ENCODE measurements at places on chromosomes 2 and 18.

DNA sequence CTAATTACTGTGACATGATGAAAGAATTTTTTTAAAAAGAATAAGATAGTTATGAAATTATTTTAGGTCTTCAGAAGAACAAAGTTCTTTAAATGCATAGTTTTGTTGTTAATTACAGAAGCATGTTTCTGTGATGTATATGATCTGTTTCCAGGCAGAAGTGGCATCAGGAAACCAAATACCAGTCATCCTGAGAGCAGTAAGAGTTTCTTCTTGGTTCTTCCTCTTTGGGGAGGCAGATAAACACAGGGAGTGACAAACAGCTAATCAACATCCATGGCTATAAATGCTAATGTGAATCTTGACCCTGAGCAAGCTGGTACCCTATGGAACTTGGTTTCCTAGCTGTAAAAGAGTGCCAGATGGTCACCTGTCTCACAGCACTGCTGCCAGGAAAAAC lies 29.2 kb downstream of the WIPF1 start:
- no peak for DNase-seq

DNA sequence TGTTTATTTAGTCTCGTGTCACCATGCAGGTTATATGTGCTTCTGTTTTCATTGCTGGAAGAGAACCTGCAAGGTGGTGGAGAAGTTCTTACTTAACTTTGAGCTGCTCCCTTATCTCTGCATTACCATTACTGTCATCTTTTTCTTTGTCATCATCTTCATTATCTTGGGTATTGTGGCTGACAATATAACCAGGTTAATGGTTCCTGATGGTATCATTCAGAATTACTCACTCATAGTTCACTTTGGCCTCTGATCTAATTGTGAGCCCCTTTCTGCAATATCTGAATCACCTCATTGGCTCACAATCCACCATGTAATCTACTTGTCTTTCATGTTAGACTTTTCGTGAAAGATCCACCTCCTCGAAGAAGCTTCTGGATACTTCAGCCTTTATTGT lies 5.0 kb downstream of the CD28 start:
- DNase-seq: no peak

GRCh38 chr2:190841707-190842505 lies 38.7 kb upstream of the GLS start:
- no peak for DNase-seq

- no peak for DNase-seq
Observed at GRCh38 chr18:76658627-76659026, 163.6 kb upstream of the ZNF516 start.

DNA sequence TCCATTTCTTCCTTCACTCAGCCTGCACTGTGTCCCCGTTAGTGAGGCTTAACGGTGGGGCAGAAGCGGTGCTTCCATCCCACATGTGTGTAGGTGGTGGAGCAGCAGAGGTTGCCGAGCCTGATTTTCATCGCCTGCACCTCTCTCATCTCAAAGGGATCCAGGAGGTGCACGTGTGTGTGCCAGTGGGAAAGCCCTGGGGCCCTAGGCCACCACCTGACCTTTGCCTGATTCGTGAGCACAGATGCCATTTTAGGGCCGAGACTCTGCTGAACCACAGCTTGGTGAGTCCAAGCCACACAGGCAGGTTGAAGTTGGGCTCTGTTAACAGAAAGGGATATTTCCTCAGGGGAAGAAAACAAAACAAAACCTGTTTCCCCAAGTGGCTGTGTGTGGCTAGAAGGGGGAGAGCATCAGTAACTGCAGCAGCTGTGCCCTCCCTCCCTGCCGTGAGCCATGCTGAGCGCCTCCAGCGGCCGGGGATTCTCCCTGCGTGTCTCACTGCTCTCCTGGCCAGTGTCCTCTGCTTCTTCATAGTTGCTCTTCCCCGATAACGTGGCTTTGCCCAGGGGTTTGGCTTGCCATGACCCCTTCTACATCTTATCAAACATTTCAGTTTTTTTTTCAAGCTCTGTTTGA lies 81.5 kb downstream of the MAPRE2 start:
- DNase-seq: no peak

GRCh38 chr18:67354091-67354490 lies 162.4 kb downstream of the DSEL start:
- DNase-seq: no peak

DNA sequence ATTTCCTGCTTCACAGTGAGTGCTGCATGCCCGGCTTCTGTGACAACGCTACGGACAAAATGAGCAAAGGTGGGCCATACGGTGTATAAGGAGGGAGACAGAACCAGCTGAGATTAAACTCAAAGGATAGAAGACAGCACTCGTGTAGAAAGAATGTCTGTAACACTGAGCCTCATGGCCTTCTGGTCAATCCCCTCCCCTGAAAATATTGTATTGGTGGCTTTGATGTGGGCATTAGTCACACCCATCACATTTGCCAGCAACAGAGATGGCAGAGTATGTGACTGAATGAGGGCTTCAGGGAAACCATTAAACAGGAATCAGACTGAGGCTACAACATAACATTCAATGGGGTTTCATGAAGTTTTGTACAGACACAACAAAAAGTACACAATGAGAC lies 287.8 kb upstream of the CCDC68 start:
- DNase-seq: no peak

DNA sequence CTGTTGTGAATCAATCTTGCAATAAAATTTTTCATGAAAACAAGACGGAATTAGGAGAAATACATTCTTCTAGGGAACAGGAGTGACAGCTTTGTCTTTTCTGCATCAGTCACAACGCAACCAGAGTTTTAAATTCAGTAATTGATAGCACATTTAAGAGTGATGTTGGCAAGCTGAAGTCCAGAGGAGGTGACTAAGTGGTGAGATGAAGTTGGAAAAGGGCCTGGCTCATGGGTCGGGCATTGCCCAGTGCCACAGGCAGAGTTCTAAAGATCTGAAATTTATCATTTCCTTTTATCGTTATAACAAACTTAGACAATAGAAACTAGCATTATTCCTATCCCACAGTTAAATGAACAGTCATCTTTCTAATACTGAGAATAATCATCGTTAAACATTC lies 764.6 kb upstream of the ZEB2 start:
- DNase-seq: no peak

GRCh38 chr2:8592736-8593135 lies 89.1 kb upstream of the ID2 start:
- no peak for DNase-seq

- DNase-seq: no peak
Observed at GRCh38 chr2:66507673-66508201, 72.8 kb downstream of the MEIS1 start.

GRCh38 chr2:177331466-177331997 lies 61.0 kb upstream of the AGPS start:
- DNase-seq: no peak

GRCh38 chr2:237441605-237442274 lies 27.8 kb upstream of the COL6A3 start:
- DNase-seq: no peak

GRCh38 chr2:207871506-207871905 lies 101.8 kb upstream of the FZD5 start:
- no peak for DNase-seq

GRCh38 chr18:2994603-2995432 lies 18.1 kb downstream of the LPIN2 start:
- DNase-seq: peak; percentile 68

DNA sequence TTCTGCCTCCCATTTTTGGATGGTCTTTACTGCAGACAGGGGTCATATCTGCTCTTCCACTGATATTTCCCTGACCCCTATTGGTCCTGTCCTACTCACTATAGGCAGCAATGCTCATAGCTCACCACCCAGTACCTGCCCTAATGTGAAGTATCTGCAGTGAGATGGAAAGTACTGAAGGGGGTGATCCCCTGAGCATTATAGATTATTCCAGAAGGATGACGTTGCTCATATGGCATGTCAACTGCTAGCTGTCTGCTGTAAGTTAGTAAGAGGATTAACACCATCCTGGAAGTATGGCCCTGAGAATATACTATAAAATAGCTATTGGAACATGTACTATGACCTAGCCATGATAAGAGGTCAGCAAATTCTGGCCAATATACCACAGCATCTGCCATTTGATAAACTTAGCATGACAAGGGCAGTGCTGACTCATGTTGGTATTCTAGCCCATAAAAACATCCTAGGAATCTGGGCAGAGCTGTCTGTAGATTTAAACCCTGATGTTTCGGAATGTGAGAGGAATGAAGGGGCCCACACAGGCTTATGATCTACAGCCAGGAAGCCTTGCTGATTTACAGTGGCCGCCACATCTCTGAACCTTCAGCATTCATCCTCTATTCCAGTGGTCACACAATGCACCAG lies 451.4 kb downstream of the TNS1 start:
- DNase-seq: no peak

DNA sequence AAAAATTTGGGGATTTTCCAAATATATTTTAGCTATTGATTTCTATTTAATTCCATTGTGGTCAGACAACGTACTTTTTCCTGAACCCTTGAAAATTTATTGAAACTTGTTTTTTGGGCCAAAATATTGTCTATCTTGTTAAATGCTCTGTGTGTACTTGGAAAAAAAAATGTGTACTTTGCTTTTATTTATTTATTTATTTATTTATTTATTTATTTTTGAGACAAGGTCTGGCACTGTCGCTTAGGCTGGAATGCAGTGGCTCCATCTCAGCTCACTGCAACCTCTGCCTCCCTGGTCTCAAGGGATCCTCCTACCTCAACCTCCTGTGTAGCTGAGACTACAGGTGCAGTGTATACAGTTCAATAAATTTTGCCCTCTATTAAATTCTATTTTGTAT lies 94.6 kb downstream of the TGIF1 start:
- DNase-seq: no peak

- DNase-seq: no peak
Observed at GRCh38 chr18:29383311-29384273, 1206.7 kb upstream of the CDH2 start.

DNA sequence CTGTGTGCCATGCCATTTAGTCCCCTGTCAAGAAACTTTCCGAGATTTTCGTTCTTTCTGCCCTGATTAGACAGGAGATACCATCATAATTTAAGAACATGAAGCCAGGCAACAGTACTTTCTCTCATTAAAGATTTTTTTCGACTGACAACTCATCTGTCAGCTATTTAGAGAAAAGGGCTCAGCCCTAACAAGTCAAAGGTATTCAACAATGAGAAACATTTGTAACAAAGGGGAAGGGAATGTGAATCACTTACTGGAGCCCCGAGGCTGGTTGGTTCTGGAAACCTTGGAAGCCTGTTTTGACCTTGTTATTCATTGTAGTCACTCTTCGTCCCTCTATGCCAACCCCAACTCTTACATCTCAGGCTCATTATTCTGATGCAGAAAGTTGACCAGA lies 199.4 kb downstream of the SPP2 start:
- DNase-seq: no peak

DNA sequence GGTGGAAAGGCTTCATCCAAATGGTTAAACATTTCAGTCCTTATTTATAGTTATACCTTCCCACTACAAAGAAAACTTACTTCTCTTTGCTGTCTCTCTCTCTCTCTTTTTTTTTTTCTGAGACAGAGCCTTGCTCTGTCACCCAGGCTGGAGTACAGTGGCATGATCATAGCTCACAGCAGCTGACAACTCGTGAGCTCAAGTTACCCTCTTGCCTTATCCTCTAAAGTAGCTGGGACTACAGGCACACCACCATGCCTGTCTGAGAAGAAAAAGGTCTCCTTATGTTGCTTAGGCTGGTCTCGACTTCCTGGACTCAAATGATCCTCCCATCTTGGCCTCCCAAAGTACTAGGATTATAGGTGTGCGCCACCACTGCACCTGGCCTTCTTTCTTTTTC lies 32.3 kb upstream of the OLA1 start:
- no peak for DNase-seq

- no peak for DNase-seq
Observed at GRCh38 chr2:68471385-68471784, 4.0 kb downstream of the APLF start.

DNA sequence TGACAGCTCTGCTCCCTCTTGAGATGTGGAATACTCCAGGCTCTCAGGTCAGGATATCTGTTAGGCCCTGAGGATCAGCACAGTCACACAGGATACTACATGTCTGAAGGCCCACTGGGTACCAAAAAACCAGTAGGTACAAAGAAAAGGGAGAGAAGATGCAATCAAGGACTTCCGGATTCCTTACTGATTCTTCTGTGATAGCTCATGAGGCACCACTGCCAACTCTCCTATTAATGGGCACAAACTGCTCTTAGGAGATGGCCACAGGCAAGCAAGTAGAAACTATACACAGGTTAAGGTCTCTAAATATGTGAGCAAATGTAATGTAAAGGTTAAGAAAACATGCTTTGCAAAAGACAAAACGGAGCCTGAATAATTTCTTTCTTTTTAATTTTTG lies 3.5 kb downstream of the TMEM127 start:
- DNase-seq: no peak

GRCh38 chr2:37892436-37893114 lies 32.5 kb upstream of the RMDN2 start:
- DNase-seq: no peak

DNA sequence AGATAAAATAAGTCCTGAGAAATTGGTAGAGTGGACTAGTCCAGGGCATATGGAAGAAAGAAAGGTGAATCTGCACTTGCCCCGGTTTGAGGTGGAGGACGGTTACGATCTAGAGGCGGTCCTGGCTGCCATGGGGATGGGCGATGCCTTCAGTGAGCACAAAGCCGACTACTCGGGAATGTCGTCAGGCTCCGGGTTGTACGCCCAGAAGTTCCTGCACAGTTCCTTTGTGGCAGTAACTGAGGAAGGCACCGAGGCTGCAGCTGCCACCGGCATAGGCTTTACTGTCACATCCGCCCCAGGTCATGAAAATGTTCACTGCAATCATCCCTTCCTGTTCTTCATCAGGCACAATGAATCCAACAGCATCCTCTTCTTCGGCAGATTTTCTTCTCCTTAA lies 9.8 kb downstream of the SERPINB13 start:
- no peak for DNase-seq

GRCh38 chr2:175834477-175834876 lies 167.6 kb downstream of the LNPK start:
- DNase-seq: no peak

DNA sequence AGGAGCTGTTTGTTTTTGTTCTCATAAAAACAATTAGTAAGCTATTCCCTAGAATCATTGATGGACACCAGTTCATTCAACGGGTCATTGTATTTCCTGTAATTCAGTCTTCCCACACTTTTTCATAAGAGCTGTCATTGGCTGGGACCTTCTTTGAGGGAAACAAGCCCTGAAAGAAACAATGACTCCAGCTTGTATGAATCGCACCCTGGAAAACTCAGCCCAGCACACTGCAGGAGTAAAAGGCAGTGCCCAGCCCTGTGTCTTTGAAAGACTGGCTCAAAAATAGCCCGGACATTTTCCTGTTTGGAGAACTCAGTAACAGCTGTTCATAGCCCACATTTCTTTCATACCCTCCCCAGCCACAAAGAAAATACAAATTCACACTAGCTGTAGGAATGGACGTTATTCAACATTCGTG lies 81.5 kb downstream of the NCKAP5 start:
- DNase-seq: no peak

DNA sequence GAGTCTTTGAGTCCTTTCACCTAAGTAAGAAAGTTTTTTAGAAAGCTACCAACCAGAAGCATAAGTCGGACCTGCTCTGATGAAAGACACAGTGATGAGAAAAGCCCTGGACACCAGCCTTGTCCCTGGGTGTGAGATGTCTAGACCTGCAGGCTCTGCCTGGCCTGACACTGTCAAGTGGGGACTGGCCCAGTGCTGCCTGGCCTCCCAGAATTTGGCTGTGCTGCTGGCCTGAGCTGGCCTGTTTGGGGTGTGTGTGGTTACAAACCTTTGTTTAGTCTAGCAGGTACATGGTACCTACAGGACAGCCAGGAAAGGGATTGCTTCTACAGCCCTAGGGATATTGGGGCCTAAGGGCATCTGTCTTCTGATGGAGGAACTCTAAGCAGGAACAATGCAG lies 48.3 kb downstream of the ASB1 start:
- no peak for DNase-seq

- no peak for DNase-seq
Observed at GRCh38 chr2:42459296-42459695, 34.5 kb downstream of the KCNG3 start.

Data from activated T-cell treated with anti-CD3 and anti-CD28 coated beads for 4 hours (primary cell).